CD4-positive, alpha-beta T cell treated with Interleukin-17A for 1 hour (primary cell): ENCODE measurements at places on chromosomes 13 and 19.

GRCh38 chr19:31306006-31306753 lies 43.1 kb downstream of the TSHZ3 start:
- no peak for DNase-seq

DNA sequence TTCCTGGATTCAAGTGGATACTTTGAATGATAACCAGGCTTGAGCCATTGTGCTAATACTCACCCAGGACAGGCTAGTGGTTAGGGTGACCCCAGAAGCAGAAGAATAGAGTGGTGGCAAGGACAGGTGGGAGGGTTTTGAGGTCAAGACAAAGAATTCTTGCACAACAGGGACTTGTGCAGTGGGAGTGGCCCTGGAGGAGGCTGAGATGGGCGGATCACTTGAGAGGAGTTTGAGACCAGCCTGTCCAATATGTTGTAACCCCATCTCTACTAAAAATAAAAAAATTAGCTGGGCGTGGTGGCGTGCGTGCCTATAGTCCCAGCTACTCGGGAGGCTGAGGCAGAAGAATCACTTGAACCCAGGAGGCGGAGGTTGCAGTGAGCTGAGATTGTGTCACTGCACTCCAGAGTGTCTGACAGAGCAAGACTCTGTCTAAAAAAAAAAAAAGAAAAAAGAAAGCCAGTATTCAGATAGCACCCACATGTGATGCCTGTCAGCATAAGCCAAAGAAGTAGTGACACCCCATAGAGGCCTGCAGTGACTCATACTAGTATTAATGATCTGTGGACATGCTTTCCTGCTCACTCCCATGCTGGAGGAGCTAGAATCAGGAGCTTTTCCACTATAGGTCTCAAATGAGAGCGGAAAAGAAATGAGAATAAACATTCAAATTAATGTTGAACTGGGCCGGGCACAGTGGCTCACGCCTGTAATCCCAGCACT lies 78.7 kb downstream of the RNF17 start:
- DNase-seq = no peak

GRCh38 chr13:51035469-51035868 lies 75.6 kb downstream of the C13orf42 start:
- no peak for DNase-seq

- DNase-seq = no peak
Observed at GRCh38 chr19:50547385-50548190, 20.6 kb downstream of the LRRC4B start.

- no peak for DNase-seq
Observed at GRCh38 chr13:47997384-47997783, 3.7 kb downstream of the SUCLA2 start.

GRCh38 chr13:74168263-74168675 lies 34.1 kb upstream of the KLF12 start:
- no peak for DNase-seq

GRCh38 chr19:18946918-18947317 lies 5.9 kb upstream of the HOMER3 start:
- no peak for DNase-seq

DNA sequence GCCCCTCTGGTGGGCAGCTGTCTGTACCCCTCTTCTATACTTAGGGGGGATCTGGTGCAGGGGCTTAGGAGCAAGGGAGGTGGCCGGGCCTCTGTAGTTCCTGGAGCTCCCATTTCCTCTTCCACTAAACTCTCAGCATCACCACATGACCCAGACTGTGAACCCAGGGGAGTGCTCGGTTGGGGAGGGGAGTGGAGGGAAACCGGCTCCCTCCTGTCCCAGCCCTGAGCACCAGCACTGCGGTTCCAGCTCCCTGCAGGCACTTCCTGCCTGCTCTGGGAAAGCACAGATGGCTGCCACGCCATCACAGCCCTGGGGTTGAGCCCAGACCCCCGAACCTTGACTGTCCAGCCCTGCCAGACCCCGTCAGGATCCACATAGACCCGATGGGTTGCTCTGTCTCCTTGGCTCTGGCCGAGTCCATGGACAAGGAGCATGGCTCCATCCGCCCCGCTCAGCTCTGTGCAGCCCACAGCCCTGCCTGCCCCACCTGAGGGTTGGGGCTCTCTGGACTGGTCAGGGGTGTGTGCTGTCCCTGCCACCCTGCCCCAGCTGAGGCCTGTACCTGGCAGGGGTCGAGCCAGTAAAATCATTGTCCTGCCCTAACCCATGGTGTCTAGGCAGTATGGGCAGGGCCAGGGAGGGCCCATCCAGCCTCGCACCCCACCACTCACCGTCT lies 36.0 kb upstream of the SLC7A10 start:
- no peak for DNase-seq

DNA sequence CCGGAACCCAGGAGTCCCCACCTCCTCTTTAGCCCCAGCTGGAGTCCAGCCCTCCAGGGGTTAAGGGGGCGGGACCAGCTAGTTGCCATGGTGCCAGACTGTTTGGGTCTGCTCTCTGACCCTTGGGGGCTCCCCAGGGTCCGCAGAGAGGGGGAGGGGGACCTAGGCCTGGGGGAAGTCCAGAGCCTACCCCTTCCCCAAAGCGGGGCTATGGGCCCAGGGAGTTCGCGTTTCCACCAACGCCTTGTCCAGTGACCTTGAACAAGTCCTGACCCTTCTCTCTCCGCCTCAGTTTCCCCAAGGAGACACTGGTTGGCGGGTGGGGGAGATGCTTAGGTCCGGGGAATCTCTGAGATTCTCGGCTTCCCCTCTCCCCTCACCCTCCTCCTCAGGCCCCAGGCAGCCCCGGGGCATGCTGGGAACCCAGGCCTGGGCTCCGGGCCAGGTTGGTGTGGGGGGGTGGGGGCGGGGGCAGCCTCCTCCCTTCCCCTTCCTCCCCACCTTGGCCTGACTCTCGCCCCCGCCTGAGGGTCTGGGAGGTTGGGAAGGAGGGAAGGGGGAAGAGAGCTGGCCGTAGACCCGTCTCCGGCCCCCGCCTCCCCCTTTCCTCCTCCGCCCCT lies 2.6 kb upstream of the SPACA6 start:
- DNase-seq = peak; percentile 88

GRCh38 chr19:13905634-13906520 lies at the start of the genes BRME1 and CC2D1A:
Gene BRME1 (minus strand): TSS chr19:13906117. CDS start chr19:13904892, 1,225 bp downstream.
Gene CC2D1A (plus strand): TSS chr19:13906201. CDS start chr19:13906442, 241 bp downstream.
- peak; percentile 94 for DNase-seq

GRCh38 chr19:30896554-30896953 lies 452.7 kb downstream of the TSHZ3 start:
- no peak for DNase-seq

GRCh38 chr19:13803038-13803437 lies 7.8 kb downstream of the ZSWIM4 start:
- DNase-seq = no peak

- no peak for DNase-seq
Observed at GRCh38 chr19:19500975-19501644, 14.2 kb downstream of the TSSK6 start.

DNA sequence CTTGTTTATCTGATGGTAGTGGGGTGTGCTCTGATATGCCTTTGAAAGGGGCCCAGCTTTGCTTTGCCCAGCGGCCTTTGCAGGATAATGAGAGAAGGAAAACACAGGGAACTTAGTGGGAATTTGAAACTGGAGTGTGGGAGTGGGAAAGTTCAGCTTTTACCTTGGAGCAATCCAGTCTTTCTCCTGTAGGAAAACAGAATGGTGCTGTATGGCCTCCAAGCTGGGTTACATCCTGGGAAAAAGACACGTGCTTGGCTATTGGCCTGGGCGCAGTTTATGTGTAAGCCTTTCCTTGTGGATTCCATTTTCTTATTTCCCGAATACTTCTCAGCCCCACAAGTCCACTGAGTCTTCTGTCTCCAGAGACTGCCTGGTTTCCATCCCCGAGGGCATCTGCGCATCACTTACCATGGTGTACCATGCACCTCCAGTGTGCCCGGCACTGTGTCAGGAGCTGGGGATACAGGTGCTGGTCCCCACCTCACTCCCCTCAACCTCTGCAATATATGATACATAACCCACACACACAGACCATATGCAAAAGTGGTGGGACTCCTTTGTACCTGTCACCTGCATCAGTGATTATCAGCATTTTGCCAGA lies 31.5 kb downstream of the ACTN4 start:
- DNase-seq = no peak

DNA sequence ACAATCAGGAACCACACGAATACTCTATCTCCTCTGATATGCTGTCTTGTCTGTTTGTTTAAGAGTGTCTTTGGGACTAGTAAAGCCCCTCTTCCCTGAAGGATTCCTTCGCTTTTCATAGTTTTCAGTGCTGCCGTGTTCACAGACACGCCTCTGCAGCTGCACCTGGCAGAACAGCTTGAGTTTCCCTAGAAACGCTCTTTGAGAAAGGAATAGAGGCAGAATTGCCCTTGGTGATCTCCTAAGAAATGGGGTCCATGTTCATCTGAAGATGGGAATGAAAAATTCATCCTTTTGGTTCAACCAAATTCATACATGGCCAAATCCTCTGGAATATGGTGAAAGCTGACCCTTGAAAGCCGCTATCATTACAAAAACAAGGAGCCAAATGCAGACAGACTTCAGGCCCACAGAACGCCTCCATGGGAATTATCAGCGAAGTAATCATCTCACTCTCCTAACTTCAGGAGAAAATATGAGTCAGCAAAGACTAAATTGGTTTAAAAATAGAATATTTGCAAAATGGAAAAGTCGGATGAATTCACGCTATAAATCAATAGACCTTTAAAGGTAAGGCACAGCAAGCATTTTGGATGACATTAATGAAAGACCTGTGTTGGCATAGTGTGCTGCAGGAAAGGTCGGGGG lies 5.5 kb downstream of the SACS start:
- no peak for DNase-seq
